ENCODE measurements at places on chromosomes 4 and X.
A peak's percentile ranks its signal among the peaks of the same experiment; 100 is the strongest.

DNA sequence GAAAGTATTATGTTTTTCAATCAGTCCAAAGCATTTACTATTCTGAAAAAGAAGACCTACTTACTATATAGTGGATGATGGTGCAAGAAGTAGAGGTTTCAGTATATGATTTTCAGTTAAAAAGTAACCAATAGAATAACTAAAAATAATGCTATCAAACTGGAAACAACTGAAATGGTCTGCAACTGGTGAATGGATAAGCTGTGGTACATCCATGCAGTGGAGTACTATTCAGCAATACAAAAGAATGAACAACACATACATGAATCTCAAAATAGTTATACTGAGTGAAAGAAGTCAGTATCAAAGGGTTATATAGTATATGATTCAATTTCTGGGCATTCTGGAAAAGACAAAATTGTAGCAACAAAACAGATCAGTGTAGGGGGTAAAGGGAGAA lies 55.9 kb downstream of the PLAC1 start:
- no peak for DNase-seq

- DNase-seq: no peak
These were observed 521.5 kb downstream of the BCOR start for GRCh38 chrX:39576041-39576872.

- peak; percentile 47 for DNase-seq
These were observed 79.5 kb upstream of the FAM9C start for GRCh38 chrX:13123857-13124345.

DNA sequence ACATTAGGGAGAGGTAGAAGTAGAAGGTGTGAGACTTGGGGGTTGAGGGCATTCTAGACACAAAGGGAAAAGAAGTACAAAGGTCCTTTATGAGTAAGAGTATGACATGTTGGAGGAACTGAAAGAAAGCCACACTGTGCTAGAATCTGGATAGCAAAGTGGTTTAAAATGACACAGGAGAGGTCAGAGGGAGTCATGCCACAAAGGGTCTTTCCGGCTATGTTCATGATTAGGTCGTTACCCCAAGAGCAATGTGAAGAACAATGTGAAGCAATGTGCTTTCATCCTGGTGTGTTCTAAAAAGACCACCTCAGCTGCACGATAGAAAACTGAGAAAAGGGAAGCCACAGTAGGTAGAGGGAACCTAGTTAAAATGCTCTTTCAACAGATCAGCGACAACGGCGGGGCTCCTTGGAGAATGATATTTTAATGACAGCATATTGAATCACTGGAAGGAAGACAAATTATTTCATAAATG lies 29.2 kb downstream of the SMIM14 start:
- no peak for DNase-seq

DNA sequence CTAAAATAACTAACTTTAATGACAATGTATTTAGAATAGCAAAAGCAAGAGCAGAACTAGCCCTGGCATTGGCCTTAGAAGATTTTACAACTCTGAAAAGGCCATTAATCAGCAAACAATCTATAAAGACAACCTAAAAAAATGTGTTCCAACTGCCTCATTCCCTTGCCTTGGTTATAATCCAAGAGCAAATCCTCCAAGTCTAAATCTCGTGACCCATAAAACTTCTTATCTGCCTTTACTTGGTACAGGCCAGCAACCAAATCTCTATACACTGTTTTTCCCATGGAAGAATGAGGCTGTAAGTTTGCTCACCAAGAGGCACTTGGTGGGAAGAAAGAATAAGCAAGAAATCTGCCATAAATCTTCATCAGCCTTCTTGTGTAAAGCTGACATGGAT lies 175.3 kb upstream of the MID1 start:
- no peak for DNase-seq

DNA sequence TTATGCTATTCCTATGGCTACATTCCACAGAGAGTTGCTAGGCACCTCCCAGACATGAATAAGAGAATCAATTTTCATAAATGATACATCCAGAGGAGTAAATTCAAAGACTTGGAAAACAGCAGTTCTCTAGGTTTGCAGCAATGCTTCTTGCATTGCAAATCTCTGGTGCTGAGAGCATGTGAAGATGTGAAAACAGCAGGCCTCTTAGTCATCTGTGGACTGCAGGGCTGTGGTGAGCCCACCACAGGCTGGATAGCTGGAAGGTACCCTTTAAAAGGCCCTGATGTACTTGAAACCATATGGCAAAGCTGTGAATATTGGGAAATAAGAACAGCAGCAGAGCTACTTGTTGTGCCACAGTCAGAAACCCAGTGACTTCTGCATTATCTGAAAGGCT lies 2135.9 kb downstream of the ARAP2 start:
- peak; percentile 21 for DNase-seq

GRCh38 chrX:100098660-100099375 lies 311.3 kb downstream of the PCDH19 start:
- no peak for DNase-seq

GRCh38 chr4:81353861-81354260 lies 117.8 kb downstream of the RASGEF1B start:
- no peak for DNase-seq
